GM23338 (cell line): ENCODE measurements at places on chromosomes 13 and 19. TPM values are rescaled to one million over a fixed set of nuclear protein-coding genes. Genes with fewer than 3 reads are reported as not detected.
A peak's percentile ranks its signal among the peaks of the same experiment; 100 is the strongest.

DNA sequence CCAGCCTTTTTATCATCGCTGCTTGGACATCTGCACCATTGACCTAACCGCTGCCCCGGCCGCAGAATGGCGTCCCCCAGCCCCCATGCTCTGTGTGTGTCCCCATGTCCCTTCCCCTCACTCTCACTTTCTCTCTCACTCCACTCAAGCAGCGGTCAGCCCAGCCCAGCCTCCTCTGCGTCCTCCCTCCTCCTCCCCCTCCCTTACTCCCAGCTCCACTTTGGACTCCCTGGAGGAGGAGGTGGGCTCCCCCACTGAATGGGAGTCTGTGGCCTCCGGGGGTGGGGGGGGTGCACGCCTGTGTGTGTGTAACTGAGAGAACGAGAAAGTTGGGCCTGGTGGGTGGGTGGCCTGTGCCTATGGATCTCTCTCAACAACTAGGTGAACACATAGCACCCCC is 2.2 kb downstream of the MAP2K7 start:
- DNase-seq = no peak

GRCh38 chr19:52716522-52716921 is 18.3 kb downstream of the ZNF611 start:
- DNase-seq = peak; percentile 86

DNA sequence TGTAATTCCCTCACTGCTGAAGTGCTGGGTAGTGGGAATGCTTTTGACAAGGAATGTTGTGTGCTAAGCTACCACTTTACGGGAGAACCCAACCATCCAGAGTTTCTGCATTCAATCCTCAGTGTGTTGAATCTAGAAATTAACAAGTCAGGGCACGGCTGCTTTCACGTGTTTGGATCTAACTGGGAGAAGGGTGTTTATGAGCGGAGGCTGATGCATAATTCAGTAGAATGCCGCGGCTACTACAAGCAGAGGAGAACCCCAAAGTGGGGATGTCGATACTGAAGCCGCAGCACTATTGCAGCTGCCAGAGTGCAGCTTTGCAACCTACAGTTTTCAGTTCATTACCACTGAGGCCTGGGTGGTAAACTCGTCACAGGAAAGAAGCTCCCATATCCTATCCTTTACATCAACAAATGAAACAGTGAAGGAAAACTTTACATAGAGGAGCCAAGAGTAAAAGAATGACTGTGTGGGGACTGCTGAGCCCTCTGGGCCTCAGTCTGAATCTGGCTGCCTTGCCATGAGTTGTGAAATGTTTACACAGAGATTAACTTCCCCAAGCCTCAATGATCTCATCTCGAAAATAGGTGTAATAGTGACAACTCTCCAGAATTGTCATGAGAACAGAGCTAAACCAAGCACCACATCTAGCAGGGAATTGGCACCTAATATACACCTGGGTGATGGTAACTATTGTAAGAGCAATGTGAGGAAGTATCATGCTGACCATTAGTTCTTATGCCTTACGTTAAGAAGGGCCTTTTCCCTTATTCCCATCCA is 531.7 kb downstream of the MYO16 start:
- DNase-seq = no peak

DNA sequence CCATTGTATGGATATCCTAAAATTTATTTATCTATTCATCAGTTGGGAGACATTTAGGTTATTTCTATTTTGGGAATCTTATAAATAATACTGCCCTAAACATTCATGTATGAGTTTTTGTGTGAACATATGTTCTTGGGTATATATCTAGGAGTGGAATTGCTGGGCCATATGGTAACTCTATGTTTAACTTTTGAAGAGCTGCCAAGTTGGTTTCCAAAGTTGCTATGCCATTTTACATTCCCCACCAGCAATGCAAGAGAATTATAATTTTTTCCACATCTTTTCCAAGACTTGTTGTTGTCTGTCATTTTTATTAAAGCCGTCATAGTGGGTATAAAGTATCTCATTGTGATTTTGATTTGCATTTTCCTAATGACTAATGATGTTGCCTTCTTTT is 48.2 kb upstream of the CALM3 start:
- DNase-seq = no peak

Gene SLC44A2
- total RNA-seq = 62.2 and 65.0 TPM in 2 replicates

DNA sequence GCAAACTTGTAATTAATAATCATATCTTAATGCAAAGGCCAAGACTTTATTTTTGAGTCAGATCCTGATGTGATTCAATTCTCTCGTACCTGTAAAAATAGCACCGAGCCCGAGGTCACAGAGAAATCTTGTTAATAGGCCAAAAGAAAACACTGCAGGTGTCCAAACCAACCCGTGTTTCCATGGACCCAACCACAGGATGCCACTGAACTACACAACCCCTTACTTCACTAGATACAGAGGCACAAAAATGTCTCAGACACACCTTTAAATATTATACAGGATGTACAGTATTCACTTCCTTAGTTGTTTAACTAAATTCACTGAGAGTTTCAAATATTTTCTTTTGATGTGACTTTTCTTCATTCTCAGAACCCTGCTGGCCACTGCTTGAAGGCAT is 530.9 kb downstream of the MYO16 start:
- DNase-seq = no peak

Gene POU2F2
- 2.3 and 2.4 TPM in 2 replicates for total RNA-seq

- DNase-seq = no peak
Observed at GRCh38 chr19:15588265-15588664, 26.8 kb upstream of the CYP4F8 start.

DNA sequence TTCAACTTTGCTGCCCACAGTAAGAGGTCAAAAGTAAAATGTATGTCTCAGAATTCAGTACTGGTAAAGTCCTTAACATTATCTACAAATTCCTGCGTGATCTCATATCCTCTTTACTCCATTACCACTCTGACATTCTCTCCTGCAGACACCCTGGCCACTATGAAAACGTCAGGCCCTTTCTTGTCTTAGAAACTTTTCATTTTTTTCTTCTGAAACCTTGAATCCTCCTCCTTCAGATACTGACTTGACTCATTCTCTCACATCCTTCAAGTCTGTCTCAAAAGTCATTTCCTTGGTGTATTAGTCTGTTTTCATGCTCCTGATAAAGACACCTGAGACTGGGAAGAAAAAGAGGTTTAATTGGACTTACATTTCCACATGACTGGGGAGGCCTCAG is 262.3 kb downstream of the POU4F1 start:
- DNase-seq = no peak

Gene F10
- 0.76 and 1.0 TPM in 2 replicates for total RNA-seq
